ENCODE measurements at places on chromosomes 2 and 18. TPM values are rescaled to one million over a fixed set of nuclear protein-coding genes. Genes with fewer than 3 reads are reported as not detected.

DNA sequence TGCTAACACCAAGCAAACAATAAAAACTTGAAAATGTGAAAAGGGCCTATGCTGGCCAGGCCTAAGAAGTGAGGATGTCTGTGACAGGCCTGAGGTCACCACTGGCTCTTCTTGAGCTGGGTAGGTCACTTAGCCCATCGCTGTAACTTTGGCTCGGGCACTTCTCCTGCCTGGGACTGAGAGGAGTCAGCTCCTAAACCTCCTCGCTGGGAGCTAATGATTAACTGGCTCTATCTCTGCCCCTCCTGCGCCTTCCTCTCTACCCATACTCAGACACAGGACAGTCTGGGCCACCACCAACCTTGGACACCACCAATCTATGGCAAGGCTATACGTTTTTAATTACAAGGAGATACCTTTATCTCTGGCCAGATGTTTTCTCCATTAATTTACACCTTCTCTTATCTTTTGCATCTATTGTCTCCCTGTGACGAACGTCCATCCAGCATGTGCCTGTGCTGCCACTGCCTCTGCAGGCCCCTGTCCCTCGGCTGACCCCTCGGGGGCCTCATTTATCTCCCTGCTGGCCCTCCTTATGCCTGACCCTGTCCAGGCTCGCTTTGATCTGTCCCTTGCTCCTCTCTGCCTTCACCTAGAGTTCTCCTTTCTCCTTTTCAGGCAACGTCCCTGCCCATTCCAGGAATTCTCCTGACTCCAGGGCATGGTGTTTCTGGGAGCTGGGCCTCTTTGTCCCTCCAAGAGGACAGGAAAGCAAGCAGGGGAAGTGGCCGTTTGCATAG is 149.1 kb upstream of the GATA6 start:
- no peaks in the 10 kb centered on the region for H3K27me3 ChIP-seq
- peaks cover 3% of the 10 kb centered on the region for H3K4me1 ChIP-seq
- H3K27ac ChIP-seq: no peak overlapping the region
- no peak for DNase-seq

DNA sequence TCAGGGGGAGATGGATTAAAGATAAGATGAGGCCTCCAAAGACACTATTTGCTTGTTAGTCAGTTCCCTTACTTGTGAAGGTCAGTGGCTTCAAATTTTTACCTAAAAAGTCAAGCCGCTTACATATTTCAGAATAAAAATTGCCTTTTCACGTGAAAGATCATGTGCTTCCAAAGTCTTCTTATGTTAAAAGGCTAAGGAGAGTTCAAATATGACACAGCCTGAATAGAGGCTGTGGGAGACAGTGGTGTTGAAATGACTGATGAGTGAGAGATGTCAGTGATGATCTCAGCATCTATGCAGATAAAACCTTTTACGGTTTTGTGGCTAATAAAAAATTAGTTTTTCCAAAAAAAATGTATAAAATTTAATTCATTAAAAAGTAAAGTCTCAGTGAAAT is 40.5 kb downstream of the UPP2 start:
- H3K36me3 ChIP-seq: no peaks in the 10 kb centered on the region
- no peaks in the 10 kb centered on the region for H3K27me3 ChIP-seq
- H3K4me3 ChIP-seq: no peak overlapping the region
- H3K27ac ChIP-seq: no peak overlapping the region
- no peaks in the 10 kb centered on the region for H3K4me1 ChIP-seq

- no peak for DNase-seq
- no peak overlapping the region for H3K27ac ChIP-seq
- peaks cover 12% of the 10 kb centered on the region for H3K4me1 ChIP-seq
- no peak overlapping the region for H3K4me3 ChIP-seq
- H3K36me3 ChIP-seq: no peaks in the 10 kb centered on the region
- H3K27me3 ChIP-seq: no peaks in the 10 kb centered on the region
Measured at GRCh38 chr2:75432761-75433361, 127.9 kb downstream of the EVA1A start.

DNA sequence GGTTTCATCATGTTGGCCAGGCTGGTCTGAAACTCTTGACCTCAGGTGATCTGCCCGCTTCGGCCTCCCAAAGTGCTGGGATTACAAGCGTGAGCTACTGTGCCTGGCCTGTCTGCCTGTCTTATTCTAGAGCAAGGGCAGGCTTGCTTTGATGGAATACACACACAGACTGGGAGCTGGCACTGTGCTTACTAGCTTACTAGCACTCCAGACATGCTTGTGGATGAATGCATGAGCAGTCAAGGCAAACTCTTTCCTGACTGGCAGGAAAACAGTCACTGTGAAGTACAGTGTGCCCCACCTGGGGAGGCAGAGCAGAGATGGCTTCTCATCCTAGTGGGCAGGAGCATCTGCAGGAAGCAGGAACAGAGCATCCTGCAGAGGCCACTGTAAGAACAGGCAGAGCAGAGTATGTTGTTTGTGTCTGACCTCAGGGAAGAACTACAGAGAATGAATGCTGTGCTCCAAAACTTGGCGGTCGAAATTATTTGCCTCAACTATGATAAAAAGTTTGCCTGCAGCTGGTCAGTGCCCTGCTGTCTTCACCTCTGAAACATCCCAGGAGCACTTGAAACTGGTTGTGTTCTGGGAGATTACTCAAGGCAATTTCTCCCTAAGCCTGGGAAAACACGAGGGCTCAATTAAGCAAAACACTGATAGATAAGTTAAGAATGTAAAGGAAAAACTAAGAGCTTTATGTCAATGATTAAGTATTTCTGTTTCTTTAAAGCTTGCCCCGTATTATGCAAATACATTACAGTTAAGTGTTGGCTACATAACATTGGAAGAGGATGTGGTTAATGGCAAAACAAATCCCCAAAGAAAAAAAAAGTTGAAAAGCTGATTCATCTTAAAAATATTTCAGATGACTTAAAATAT is 102.4 kb downstream of the VAPA start:
- H3K4me1 ChIP-seq: no peaks in the 10 kb centered on the region
- no peaks in the 10 kb centered on the region for H3K27me3 ChIP-seq
- H3K36me3 ChIP-seq: no peaks in the 10 kb centered on the region

REG1B gene
- not detected for polyA plus RNA-seq

GRCh38 chr2:10775021-10775780 is 37.4 kb downstream of the PDIA6 start:
- H3K27ac ChIP-seq: no peak overlapping the region
- peaks cover 19% of the 10 kb centered on the region for H3K4me1 ChIP-seq
- no peak for DNase-seq
- H3K27me3 ChIP-seq: no peaks in the 10 kb centered on the region

GRCh38 chr2:10042301-10043161 is 819 bp upstream of the KLF11 start:
- peaks cover 49% of the 10 kb centered on the region for H3K4me1 ChIP-seq
- H3K4me3 ChIP-seq: peak overlapping the region; percentile 71
- H3K27ac ChIP-seq: peak overlapping the region; percentile 88

- H3K27me3 ChIP-seq: no peaks in the 10 kb centered on the region
- no peak overlapping the region for H3K27ac ChIP-seq
- no peak overlapping the region for H3K4me3 ChIP-seq
- no peaks in the 10 kb centered on the region for H3K36me3 ChIP-seq
- H3K4me1 ChIP-seq: no peaks in the 10 kb centered on the region
- DNase-seq: no peak
Measured at GRCh38 chr18:28485210-28485801, 308.4 kb upstream of the CDH2 start.

LONRF2 gene
- polyA plus RNA-seq: 35.1 TPM

DNA sequence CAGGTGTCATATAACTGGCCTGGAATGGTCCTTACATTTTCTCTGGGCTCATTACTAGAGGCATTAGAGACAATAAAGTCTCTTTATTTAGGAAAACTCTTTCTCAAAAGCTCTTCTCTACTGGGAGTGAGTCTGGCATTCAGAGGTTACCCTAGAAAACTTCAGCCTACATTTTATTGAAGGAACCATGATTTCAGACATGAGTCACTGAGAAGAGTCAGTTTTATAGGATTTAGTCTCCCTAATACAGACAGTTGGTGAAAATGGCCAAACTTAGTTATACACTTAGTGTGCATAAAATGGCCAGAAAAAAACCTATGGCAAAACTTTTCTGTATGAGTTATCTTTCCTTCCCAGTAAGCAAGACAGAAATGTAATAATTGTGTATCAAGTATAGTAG is 689.4 kb downstream of the ZEB2 start:
- no peak for DNase-seq
- no peak overlapping the region for H3K4me3 ChIP-seq
- H3K27me3 ChIP-seq: no peaks in the 10 kb centered on the region
- no peaks in the 10 kb centered on the region for H3K36me3 ChIP-seq
- no peaks in the 10 kb centered on the region for H3K4me1 ChIP-seq
